ENCODE measurements at places on chromosomes 5 and 9. TPM values are rescaled to one million over a fixed set of nuclear protein-coding genes. Genes with fewer than 3 reads are reported as not detected.

DNA sequence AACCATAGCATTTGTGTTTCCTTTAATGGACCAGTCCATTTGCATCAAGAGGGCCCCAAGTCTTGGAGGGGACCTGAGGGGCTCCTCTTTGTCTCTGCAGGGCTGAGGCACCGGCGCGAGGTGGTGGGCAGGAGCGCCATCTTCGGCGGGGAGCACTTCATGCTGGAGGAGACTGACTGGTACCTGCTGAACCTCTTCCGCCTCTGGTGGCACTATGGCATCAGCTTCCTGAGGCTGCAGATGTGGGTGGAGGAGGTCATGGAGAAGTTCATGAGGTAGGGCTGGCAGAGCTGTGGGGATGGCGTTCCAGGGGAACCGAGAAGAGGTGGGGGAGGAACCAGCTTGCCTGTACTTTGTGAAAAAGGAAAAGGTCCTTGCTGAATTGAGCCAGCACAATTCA, 6.1 kb downstream of the PCYOX1L start:
- DNase-seq: no peak

DNA sequence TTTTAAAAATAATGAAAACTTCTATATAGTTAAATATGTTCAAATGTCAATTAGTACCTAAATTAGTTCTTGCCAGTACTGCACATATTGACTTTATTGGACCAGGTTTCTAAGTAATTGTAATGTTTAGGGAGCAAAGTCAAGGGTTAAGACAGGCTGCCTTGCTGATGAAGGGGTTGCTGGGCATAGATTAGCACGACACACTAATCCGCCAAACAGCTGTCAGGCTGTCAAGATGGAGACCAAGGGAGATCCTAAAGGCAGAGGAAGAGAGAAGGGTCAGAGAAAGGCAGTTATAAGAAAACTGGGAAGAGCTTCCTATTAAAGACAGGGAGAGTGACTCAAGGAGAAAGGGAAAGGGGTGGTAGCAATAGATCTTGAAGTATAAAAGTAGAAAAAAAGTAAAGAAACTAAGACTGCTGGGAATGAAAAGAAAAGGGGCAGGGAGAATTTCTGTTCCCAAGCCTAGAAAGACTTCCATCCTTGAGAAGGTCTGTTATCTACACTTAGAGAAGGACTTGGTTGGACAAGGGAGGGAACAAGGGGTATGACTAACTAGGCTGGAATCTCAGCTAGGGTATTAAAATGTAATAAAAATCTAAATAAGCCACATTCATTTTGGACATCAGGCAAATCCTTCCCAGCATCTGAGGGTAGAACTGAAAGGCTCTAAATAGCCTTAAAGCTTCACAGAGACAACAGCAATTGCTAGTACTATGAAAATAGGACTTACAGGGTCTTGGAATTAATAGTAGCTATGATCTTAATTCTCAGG, 188.7 kb downstream of the FBXL17 start:
- no peak for DNase-seq

Gene IFNK
- polyA plus RNA-seq: 0.52 TPM

- DNase-seq: no peak
These were observed 9.7 kb upstream of the ERBIN start for GRCh38 chr5:65916636-65917035.

GRCh38 chr5:135921388-135921787, 25.7 kb upstream of the IL9 start:
- no peak for DNase-seq

DNA sequence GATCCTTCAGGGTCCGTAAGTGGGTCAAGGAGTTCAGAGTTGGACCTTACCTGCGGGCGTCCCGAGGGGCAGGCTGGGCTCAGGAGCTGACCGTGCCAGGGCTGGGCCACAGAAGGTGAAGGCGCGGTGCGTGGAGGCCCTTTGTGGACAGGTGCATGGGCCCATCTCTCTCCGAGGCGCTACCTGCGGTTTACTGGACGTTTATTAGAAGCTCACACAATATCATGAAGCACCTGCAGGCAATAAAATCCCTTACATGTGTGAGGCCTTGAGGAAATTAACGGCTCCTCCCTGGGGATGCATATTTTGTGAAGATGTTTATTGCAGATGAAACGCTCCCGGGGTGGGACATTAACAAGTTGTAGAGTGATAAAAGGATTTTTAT, 79.8 kb upstream of the LMX1B start:
- DNase-seq: no peak

DNA sequence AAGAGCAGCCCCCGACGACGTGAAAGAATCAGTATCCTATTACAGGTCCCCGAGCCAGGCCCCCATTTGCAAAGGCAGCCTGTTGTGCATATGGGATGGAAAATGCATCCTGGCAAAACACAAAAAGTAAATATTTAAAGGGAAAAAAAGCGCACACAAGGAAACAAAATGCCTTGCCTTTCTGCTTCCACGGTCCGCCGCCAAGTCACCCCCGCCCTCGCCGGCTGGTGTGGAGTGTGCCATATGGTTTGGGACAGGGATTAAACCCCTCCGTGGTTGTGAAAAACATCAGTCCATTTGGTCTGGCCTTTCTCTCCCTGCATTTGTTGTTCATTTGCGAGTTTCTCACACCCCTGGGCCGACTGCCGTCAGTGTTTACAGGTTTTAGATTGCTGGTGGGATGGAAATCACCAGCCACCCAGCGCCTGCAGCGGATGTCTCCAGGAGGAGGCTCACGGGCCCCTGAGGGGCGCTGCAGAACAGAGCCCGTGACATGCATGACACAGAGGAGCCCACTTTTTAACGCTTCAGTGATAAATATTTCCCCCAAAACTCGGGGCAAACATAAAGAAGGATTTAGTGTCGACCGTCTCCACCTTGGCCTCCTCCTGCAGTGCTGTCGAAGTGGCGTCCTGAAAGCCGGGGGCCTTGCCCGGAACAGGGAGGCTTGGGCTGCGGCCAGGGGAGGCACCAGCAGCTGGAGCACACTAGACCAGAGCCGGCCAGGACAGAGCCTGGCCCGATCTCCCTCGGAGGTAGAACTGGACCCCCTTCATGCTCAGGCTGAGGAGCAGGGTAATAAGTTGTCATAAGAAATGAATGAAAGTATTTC, 161.5 kb downstream of the HSD17B3 start:
- DNase-seq: no peak

Gene SLC27A6
- 16.3 TPM for polyA plus RNA-seq

Gene BTNL8
- polyA plus RNA-seq: 0.46 TPM

Gene LCN6
- 7.1 TPM for polyA plus RNA-seq

- DNase-seq: no peak
These were observed 108.4 kb upstream of the LARP1 start for GRCh38 chr5:154646745-154647113.

Gene PCDHA1
- polyA plus RNA-seq: not detected

DNA sequence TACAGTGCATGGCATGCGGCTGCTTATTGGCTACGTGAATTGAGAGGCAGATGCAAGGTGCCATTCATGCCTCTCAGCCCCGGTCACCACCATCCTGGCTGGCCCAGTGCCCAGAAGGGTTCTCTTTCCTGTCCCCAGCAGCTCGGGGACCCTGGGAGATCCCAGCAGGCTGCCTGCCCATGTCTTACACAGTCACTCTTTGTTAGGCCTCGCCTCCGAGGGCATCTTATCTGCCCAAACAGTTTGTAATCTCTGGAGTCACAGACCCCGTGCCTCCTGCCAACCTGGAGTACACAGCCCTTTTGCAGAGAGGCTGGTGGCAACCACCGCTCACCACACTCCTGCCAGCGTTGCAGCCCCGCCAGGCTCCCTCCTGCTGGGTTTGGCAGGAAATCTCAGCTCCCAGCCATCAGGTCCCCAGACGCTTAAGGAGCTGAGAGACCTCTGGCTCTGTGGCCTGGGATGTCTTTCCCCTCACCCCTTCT, 7.0 kb upstream of the AK1 start:
- DNase-seq: no peak

Gene CDC42SE2
- polyA plus RNA-seq: 60.6 TPM

DNA sequence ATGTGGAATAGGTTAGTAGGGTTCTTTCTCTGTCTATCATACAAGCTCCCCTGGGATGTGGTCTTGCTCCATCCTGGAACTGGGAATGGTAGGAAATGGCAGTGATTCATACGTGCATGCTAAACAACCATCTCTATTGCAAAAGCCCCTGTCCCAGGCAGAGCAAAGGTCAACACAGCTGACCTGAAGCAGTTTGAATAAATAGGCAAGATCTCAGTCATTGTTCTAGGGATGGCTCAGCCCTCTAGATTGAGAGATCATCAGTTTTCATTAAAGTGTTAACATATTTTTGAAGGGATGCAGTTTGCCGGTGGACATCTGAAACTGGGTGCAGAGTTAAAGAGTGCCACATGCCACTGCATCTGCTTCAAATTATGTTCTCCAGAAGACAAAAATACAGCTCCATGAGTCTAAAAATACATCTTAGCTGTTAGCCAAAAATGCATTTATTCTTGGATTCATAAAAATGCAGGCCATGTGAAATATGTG, 224.1 kb downstream of the ESM1 start:
- DNase-seq: no peak

DNA sequence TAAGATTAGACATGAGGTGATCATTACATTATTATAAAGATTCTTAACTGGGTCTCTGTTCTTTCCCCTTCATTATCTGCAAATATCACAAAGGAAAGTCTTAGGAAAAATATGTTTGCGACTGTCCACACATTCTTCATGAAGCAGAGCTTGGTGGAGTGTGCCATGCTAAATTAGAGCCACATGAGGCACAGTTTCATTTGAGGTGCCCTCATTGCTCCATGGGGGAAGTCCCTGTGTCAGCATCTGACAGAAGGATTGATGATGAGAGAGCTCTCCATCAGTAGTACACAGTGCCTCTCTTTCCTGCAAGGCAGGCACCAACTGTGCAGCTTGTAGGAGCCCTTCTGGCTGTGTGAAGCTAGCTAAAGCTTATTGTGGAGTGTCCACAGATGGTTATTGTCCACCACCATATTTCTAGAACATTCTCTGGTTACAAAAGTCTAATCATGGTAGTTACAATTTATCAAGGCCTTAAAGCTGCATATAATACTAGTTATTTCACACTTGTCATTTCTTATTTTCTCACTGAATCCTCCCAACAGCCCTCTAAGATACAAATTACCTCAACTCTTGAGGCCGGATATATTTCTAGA, 63.9 kb downstream of the C9orf152 start:
- no peak for DNase-seq

DNA sequence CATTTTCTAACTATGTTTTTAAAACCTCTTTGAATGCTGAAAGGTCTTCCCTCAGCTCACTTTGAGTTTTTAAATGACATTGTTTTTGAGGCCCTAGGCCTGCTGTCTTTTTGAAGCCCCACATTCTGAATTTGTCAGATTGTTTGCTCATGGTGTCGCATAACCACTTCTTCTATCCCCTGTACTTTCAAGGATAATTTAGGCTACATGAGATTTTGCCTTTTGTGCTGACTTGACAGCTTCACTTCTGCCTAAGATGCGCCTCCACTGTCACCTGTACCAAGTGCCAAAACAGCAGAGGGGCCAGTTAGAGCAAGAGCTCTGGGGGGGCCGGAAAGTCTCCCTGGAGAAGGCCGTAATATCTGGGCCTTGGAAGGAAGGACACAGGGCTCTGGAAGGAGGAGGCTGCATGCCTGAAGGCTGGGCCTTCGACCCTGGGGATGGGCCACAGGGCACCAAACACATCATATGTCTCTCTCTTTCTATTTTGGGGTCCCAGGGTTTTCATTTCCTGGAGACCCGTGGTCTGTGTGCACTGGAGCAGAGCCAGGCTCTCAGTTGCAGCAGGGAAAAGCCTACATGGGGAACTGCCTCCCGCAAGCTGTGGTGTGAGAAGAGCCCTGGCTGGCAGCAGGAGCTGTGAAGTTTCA, 49.1 kb downstream of the NDST1 start:
- DNase-seq: no peak

DNA sequence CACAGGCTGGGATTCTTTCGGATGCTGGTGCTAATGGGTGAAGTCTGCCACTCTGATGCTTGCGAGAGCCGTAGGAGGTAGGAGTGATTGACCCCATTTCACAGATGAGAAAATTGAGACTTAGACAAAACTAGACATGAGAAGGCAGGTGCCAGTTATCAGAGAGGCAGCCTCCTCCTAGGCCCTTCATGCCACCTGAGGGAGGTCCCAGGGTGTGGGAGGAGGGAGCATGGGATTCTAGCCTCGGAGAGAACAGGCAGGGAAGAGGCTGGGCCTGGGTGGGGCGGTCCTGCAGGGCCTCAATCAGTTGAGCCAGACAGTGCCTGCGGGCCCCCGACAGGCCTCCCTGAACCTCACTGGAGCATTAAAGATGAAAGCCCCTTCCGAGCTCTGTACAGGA, 112.4 kb downstream of the COL23A1 start:
- no peak for DNase-seq

Gene ZNF367
- 4.3 TPM for polyA plus RNA-seq

DNA sequence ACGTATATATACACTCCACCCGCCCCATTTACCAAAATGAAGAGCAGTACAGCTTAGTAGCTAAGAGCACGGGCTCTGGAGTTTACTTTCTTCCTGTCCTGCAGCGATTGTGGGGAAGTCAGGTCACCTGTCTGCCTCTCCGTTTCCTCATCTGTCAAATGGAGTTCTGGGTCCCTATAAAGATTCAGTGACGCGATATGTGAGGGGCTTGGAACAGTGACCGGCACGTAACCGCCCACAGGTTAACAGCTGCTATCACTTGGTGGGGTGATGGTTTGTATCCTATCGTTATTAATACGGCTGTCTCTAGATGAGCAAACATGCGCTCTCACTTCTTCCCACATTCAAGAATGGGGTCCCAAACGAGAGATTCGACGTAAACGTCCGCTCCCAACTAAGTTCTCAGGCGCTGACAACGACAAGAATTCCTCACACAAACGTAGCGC, 426 bp downstream of the FAM114A2 start:
- peak; percentile 36 for DNase-seq

Gene RNF183
- 0.46 TPM for polyA plus RNA-seq

GRCh38 chr9:137021979-137022661, 5.9 kb downstream of the ABCA2 start:
- DNase-seq: no peak

GRCh38 chr9:81717061-81717746, 27.9 kb upstream of the TLE1 start:
- DNase-seq: no peak

GRCh38 chr9:114419796-114420195, 32.0 kb upstream of the AKNA start:
- DNase-seq: no peak

Gene SLC6A18
- polyA plus RNA-seq: 0.05 TPM

DNA sequence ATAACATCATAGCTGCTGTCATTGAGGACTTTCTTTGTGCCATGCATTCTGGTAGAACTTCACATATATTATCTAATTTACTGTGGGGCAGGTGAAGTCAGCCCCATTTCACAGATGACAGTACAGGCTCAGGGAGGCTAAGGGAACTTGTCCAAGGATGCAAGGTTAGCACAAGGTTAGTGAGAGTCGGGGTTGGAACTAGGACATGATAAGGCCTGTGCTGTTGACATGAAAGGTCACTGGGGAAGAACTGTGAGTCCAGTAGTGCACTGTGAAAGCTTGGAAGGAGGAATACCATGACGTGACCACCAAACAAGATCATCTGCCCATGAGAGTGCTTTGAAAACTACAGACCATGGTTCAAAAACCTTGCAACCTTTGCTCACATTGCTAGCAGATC, 26.7 kb downstream of the FRMPD1 start:
- no peak for DNase-seq

DNA sequence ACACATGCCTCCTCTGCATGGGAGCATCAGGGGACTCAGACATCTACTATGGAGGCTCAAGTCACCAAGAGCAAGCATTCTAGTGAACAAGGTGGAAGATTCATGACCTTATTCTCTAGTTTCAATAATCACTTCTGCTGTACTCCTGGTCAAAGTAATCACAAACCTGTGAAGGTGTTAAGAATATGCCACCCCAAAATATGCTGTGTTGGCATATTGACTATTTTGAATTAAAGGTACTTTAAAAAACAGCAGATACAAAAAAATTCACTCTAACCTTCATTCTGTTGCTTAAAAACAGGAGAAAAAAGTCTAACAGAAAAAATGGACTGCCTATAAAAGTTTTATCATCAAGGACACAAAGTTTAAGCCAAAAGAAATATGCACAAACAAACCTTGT, 607.8 kb upstream of the TYRP1 start:
- no peak for DNase-seq

Gene CDH10
- polyA plus RNA-seq: 0.02 TPM

Measured in thymus (tissue), 14 donors.